ENCODE measurements at places on chromosomes 3 and 15. TPM values are rescaled to one million over a fixed set of nuclear protein-coding genes. Genes with fewer than 3 reads are reported as not detected.

KLHL40 gene
- total RNA-seq, result not detected

SMCO1 gene
- not detected for total RNA-seq

GRM7 gene
- total RNA-seq, result not detected

NR2E3 gene
- 0.77 TPM for total RNA-seq

MESP1 gene
- 1.3 TPM for total RNA-seq

All from fibroblast of lung (primary cell).